ENCODE measurements at places on chromosomes 11 and 22. TPM values are rescaled to one million over a fixed set of nuclear protein-coding genes. Genes with fewer than 3 reads are reported as not detected.

The MS4A12 gene
- total RNA-seq, result not detected

The RIMBP3B gene
- total RNA-seq, result 0.59 TPM

The NAT10 gene
- 38.6 TPM for total RNA-seq

- no peak overlapping the region for H3K27ac ChIP-seq
- no peaks in the 10 kb centered on the region for H3K27me3 ChIP-seq
- no peak overlapping the region for H3K4me3 ChIP-seq
- H3K36me3 ChIP-seq, result peaks cover 3% of the 10 kb centered on the region
These were observed 13.1 kb downstream of the ZBED5 start for GRCh38 chr11:10844796-10845195.

The KRTAP5-2 gene
- total RNA-seq, result not detected
